ENCODE measurements at places on chromosomes 1 and 21.
A peak's percentile ranks its signal among the peaks of the same experiment; 100 is the strongest.

- DNase-seq: no peak
Observed at GRCh38 chr1:158208586-158209116, 28.0 kb downstream of the CD1D start.

- DNase-seq: peak; percentile 43
Observed at GRCh38 chr1:99481391-99481996, 164.4 kb upstream of the PALMD start.

- no peak for DNase-seq
Observed at GRCh38 chr1:154148807-154149206, 6.1 kb downstream of the NUP210L start.

DNA sequence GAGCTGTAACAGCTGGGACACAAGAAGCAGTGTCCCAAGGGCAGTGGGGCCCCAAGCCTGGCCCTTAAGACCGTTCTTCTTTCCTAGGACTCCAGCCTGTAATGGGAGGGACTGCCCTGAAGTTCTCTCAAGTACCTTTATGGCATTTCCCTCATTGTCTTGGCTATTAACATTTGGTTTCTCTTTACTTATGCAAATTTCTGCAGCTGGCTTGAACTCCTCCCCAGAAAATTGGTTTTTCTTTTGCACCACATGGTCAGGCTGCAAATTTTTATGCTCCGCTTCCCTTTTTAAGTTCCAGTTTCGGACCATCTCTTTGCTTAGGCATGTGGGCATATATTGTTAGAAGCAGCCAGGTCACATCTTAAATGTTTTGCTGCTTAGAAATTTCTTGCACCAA, 3.1 kb upstream of the MROH9 start:
- no peak for DNase-seq

- no peak for DNase-seq
Observed at GRCh38 chr1:68379085-68379478, 70.7 kb downstream of the RPE65 start.

- DNase-seq: no peak
Observed at GRCh38 chr1:215878128-215878527, 311.0 kb downstream of the KCTD3 start.

- DNase-seq: no peak
Observed at GRCh38 chr1:198416296-198416695, 124.2 kb downstream of the ATP6V1G3 start.

DNA sequence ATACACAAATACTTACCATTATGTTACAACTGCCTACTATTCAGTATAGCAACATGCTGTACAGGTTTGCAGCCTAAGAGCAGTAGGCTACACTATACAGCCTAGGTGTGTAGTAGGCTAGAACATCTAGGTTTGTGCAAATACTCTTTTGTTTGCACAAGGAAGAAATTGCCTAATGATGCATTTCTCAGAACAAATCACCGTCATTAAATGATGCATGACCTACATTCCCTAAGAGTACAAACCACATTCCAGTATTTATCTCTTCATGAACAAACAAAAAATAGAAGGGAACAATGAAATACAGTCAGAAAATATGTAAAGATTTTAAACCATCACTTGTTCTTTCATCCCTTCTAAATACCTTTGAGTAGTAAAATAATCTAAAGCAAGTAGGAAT, 109.7 kb upstream of the HP1BP3 start:
- DNase-seq: no peak

DNA sequence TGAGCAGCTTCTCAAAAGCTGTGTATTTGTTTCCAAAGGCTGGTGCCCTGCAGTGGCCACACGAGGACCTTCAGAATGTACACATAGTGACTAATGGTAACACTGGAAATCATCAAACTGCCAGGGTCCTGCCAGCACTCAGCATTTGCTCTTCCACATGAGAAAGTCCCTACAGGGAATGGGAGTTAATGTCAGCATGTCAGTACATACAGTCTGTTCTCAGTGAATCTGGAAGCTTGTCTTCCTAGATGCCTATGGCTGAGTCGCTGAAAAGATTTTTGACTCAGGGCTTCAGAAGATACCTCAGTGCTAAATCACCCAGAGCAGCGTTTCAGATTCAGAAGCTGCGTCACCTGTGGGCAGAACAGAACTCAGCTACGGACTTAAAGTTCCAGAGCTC, 108.2 kb downstream of the CDC7 start:
- no peak for DNase-seq

- no peak for DNase-seq
Observed at GRCh38 chr1:56501888-56502287, 77.5 kb downstream of the PLPP3 start.

DNA sequence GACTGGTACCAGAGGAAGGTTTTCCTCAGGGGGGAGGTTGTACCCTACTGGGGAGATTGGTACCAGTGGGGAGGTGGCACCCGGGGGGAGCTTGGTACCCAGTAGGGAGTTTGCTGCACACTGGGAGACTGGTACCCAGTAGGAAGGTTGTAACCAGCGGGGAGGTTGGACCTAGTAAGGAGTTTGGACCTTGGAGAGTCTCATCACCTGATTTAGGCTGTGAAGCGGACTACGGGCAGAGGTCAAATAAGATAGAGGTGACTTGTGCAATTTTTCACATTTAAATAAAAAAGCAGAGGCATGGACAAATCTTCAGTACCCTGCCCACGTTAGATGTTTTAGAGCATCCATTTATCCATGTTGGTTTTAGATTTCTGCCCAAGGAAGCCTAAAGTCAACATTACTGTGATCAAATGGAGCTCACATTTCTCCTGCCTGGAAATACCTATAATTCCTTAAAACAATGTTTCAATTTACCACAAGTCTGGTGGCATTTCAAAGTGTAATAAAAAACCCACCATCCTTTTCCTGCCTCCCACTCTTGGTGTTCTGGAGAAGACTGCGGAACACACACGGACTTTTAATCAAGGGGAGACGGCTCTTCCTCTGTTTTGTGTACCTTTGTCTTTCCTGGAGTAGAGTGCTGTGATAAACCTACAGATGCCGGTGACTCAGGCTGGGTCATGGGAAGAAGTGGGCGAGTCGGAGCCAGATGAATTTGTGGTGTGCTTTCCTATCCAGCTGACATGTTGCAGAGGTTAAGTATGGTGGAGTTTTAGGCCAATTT, 36.2 kb upstream of the MRPS6 start:
- no peak for DNase-seq

DNA sequence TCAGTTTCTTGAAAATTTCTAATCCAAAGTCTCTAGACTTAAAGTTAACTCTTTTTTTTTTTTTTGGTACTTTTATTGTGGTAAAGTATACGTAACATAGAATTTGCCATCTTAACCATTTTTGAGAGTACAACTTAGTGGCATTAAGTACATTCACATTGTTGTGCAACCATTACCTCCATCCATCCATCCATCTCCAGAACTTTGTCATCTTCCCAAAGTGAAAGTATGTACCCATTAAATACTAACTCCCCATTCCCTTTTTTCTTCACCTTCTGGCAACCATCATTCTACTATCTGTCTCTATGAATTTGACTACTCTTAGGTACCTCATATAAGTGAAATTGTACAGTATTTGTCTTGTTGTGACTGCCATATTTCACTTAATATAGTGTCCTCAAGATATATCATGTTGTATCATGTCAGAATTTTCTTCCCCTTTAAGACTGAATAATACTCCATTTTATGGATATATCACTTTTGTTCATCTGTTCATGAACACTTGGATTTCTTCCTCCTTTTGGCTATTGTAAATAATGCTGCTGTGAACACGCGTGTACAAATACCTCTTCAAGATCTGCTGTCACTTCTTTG, 18.4 kb downstream of the RLF start:
- no peak for DNase-seq

GRCh38 chr1:236800623-236801022, 5.5 kb downstream of the MTR start:
- no peak for DNase-seq

DNA sequence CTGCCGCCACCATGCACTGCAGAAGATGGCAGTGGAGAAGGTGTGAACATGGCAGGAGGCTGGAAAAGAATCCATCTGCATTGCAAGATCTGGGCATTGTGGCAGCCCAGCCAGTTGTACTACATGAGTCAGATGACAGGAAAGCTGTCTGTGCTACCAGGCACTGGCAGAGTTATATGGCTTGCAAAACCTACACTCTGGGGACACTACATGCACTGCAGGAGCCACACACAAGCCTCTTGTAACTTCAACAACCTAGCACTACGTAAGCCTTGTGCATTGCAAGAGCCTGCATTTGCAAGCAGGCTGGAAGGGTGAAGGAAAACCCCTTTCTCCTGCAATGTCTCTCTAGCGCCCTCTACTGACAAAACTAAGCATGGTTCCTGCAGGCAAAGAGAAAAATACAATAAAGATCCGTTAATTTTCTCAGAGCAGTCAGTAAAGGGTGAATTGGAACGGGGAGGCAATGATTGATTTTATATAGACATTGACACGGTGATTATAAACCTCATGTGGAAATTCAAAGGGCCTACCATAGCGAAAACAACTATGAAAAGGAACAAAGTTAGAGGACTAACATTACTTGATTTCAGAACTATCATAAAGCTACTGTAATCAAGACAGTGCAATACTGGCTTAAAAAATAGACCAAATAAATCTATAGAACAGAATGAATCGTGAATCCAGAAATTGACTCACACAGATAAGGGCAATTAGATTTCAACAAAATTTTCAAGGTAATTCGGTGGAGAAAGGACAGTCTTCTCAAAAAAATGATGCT, 26.2 kb upstream of the DYNLT5 start:
- peak; percentile 54 for DNase-seq

DNA sequence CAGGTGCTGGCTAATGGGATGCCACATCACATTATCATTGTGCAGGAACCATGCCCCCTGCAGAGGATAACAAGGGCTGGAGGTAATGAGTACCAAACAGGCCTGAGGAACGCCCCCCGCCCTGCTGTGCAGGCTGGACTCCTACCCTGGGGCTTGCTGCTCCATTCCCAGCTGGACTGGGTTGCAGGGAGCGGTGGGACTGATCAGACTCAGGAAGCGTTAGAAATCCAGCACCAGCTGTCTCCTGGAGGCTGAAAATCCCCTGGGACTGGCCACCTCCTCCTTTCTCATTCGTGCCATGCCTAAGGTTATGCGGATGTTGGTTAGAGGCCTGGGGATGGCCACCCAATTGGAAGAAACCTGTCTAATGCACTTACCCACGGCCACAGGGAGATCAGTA, 36.9 kb upstream of the POU3F1 start:
- no peak for DNase-seq

Measured in CD4-positive, alpha-beta T cell treated with Interleukin-17A for 4 hours (primary cell).